ENCODE measurements at places on chromosomes 5 and 9.

GRCh38 chr5:87155106-87155505, 112.6 kb upstream of the RASA1 start:
- DNase-seq: no peak

DNA sequence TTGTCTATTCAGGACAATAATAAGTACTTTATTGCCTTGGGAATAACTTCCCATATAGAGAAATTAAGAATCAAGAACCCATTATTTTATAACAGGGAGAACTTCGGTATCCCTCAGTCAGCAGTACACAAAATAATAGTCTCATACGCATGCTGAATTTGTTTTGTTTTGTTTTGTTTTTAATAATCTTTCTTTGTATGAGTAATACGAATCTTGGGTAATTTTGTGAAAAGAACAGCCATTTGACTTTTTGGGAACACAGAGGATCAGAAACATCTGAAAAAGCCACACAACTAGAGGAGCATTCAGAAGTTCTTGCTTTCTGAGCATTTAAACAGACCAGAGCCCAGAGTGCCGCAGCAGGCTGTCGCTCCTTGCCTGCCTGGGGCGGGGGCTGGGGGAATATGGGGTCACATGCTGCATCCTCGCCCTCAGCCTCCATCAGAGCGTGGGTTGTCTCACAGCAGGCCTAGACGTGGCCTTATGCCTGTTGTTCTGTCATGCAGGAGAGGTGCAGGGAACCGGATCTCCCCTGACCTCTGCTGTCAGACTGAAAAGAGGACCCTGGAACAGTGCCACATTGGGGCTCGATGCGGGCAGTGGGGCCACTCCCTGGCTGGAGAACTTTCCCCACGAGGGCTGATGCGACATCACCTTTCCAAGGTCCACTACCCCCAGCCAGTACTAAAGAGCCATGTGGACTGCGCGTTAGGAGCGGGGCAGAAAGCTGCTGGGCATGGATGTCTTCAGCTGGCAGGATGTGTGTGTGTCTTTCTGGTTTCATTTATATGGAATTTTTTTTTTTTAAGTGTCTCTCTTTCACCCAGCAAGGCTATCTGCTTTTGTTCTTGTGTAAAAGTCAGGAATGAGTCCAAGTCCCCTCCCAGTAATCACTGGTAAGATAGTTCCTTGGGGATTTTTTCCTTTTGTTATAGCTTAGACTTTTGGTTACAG, 133.4 kb upstream of the OTULINL start:
- DNase-seq: no peak

DNA sequence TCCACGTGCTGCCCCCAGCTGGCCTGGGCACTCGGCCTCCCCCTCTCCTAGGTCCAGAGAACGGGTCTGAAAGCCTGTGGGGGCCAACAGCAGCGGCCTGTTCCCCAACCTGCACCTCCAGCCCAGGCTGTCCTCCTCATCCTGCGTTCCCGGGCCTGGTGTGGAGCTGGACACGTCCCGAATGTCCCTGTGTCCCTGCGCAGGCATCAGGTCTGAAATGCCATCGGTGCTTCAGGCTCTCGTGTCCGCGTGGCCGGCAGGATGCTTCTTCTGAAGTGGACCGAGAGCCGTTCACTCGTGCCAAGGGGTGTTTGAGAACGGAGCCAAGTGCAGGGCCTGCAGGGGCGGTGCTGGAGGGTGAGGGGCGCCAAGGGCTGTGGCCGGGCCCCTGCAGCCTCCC, 24.7 kb upstream of the UBAC1 start:
- no peak for DNase-seq

DNA sequence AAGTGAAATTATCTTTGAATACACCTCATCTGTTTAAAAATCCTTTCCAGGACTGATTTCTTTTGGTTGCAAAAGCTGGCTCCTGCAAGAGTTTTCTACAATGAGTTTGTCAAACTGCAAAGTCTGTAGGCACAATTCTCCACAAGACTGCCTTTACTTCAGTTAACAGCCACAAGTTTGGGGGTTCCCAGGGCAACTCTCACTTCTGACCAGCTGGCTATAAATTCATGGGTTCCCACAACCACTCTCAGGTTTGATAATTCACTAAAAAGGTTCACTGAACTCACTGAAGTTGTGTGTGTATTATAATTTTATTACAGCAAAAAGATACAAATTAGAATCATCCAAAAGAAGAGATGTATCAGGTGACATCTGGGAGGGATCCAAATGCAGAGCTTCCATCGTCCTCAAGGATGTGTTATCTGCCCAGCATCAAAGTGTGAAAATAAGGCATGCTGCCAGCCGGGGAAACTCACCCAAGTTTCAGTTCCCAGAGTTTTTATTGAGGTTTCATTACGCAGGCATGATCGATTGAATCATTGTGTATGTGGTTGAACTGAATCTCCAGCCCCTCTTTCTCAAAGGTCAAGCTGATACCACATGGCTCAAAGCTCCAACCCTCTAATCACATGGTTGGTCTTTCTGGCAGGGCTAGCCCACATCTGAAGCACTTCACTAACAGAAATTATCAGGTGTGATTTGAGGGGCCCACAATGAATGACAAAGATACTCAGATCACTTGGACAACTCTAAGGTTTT, 19.0 kb upstream of the PSIP1 start:
- no peak for DNase-seq

- DNase-seq: no peak
These were observed 83.7 kb downstream of the PAX5 start for GRCh38 chr9:36950389-36950788.

- DNase-seq: peak; percentile 17
These were observed 1.0 kb downstream of the HMGCS1 start for GRCh38 chr5:43312076-43312661.

All from hematopoietic multipotent progenitor cell treated with erythropoietin and hydrocortisone succinate and interleukin-3 and kit ligand, for 17 days (in vitro differentiated cells).